ENCODE measurements at places on chromosomes 2 and 18.
A peak's percentile ranks its signal among the peaks of the same experiment; 100 is the strongest.

DNA sequence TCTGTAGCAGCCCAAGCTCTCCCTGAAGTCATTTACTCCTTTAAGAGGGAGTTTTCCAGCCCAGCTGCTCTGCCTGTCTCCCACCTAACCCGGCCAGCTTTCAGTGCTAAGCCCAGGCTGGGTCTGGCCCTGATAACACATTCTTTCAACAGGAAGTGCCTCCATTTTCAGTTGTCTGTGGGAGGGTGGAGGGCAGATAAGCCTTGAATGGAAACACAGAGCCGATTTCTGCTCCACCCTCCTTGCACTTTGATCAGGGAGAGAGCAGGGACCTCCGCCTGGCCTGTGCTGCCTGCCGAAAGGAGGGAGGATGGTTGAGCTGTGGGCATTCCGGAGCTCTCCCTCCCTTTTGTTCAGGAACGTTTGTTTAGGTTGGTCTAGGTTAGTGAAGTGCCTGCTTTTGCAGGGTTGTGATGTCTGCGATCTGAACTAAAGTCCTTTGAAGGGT is 24.8 kb downstream of the GATA6 start:
- DNase-seq: no peak

GRCh38 chr2:176024083-176024482 is 22.0 kb upstream of the LNPK start:
- DNase-seq: no peak

DNA sequence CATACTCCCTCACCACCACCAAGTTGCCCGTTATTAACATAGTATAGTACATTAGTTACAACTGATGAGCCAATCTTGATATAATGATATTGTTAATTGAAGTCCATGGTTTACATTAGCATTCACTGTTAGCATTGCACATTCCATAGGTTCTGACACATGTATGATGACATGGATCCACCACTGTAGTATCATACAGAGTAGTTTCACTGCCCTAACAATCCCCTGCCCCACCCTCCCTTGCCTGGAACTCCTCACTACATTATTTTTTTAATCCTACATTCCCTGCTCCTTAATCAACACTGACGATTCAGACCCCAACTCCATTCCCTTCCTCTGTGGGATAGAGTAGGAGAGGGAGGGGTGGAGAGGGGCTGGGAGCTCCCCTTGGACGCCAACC is 20.2 kb upstream of the ST3GAL5 start:
- no peak for DNase-seq

GRCh38 chr2:69755862-69756467 is 14.0 kb downstream of the ANXA4 start:
- no peak for DNase-seq

DNA sequence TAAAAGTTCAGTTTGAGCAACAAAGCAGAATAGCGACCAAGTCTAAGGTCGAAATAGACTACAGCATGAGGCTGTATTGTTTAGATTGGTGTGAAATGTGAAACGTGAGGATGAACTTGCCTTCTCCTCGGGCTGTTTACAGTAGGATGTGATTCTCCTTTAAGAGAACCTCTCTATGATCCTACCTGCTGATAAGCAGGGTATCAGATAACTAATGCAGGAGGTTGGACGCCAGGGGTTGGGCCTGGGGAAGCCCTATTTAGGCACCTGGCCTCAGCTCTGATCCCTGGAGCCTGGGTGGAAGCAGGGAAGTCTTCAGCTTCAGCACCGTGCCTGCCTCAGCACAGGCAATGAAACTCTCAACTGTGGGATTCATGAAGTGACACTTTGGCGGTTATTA is 11.4 kb downstream of the CRYGD start:
- DNase-seq: no peak

GRCh38 chr2:239035997-239036731 is 188.3 kb downstream of the TWIST2 start:
- no peak for DNase-seq

DNA sequence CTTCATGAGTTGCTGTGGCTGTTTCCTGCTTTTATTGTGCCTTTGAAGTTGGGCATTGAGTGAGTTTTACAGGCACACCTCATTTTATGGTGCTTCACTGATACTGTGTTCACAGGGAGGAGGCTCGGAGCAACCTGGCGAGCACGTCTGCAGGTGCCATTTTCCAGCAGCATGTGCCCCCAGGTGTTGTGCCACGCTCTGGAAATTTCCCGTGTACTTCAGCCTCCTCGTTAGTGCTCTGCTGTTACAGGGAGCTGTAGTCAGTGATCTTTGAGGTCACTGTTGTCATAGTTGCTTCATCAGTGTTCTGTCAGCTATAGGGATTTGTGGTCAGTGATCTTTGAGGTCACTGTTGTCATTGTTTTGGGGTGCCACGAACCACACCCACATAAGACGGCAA is 20.1 kb downstream of the CTDP1 start:
- no peak for DNase-seq

GRCh38 chr18:37429791-37430190 is 135.8 kb downstream of the CELF4 start:
- DNase-seq: no peak

DNA sequence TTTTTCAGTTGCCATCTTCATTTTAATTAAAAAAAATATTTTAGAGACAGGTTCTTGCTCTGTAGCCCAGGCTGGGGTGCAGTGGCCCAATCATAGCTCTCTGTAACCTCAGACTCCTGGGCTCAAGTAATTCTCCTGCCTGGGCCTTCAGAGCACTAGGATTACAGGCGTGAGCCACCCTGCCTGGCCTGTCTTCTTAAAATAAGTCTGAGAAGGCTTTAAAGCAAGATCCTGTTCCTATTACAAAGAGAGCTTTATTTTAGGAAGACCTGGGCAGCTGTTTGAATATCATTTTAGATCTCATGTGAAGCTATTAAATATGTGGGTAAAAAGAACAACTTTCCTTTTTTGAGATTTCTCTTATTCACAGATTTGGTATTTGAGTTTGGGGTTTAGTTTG is 1.5 kb downstream of the FAM228A start:
- DNase-seq: no peak

DNA sequence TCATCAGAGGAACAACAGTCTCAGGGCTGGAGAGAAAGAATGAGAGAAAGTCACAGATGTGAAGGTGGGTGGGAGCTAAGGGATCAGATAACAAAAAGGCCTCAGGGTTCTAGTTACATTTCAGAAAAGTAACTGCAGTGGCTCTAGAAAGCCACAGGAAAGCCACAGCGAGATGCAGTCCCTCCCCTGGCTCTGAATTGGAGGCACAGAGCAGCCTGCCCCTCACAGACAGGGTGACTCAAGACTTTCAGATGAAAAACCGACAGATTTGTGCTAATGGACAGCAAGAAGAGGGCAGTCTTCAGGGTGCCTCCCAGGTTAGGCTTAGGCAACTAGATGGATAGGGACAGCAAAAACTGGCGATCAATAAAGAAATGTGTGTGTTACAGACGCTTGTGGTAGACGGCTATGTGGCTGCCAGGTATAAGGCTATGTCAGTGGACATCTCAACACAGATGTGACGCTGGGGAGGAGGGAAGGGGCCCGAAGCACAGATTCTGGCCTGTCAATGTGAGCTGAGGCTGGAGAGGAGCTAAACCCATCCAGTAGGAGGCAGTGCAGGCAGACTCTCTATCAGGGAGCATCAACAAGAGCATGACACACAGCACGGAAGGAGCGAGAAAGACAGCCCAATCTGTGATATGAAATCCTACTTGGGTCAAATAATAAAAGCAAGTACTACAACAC is 26.2 kb downstream of the UNC50 start:
- peak; percentile 22 for DNase-seq

DNA sequence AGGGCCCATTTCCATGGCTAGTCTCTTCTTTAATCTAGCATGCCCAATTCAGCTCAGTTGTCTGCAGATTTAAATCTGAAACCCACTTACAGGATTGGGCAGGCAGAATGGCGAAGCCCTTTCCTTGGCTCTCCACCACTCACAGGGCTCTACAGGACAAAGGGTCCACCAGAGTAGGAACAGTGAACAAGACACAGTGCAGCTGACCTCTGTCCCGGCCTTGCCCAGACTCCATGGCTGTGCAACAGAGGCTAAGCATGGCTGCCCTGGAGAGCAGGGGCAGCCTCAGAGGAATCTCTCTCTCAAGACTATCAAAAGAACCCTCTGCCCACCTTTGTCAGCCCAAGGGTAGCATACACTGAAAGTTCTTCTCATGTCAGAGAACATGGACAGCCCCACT is 9.7 kb upstream of the ATP6V1B1 start:
- DNase-seq: no peak
